ENCODE measurements at places on chromosomes 5 and 9. TPM values are rescaled to one million over a fixed set of nuclear protein-coding genes. Genes with fewer than 3 reads are reported as not detected.
A peak's percentile ranks its signal among the peaks of the same experiment; 100 is the strongest.

Gene C5orf46
- total RNA-seq: not detected

Gene ADCY2
- total RNA-seq: not detected

Gene CCL28
- 15.1 TPM for total RNA-seq

Gene ZNF484
- total RNA-seq: 14.4 TPM

Gene SLCO6A1
- total RNA-seq: not detected

Gene PCDHB15
- not detected for total RNA-seq

- no peak for DNase-seq
- H3K36me3 ChIP-seq: no peaks in the 10 kb centered on the region
- H3K27me3 ChIP-seq: no peaks in the 10 kb centered on the region
- no peak overlapping the region for H3K27ac ChIP-seq
- H3K4me3 ChIP-seq: no peak overlapping the region
Measured at GRCh38 chr9:31210978-31211570, 1173.4 kb upstream of the ACO1 start.

GRCh38 chr5:174189654-174190541, 144.4 kb downstream of the NSG2 start:
- no peak overlapping the region for H3K4me3 ChIP-seq
- H3K36me3 ChIP-seq: no peaks in the 10 kb centered on the region
- H3K27me3 ChIP-seq: no peaks in the 10 kb centered on the region
- no peak for DNase-seq
- no peaks in the 10 kb centered on the region for H3K4me1 ChIP-seq
- no peak overlapping the region for H3K27ac ChIP-seq

DNA sequence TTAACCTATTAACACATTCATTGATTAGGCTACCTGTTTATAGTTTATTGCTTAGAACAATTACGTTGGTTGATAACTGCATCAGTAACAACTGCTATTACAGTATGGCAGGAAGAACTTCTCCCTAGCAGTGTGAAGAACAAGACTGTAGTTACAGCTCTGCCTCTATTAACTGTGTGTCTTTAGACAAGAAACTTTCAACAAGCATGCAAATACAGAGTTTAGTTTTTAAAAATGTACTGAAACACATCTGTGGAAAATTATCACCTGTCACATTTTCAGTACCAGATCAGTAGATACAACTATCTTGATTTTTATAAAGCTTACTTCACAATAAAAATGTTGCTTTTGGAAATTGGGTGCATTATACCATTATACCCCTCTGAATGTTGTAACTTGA, 22.2 kb downstream of the ELL2 start:
- peaks cover 6% of the 10 kb centered on the region for H3K36me3 ChIP-seq
- DNase-seq: no peak
- H3K4me1 ChIP-seq: peaks cover 2% of the 10 kb centered on the region
- no peak overlapping the region for H3K27ac ChIP-seq
- H3K27me3 ChIP-seq: no peaks in the 10 kb centered on the region
- no peak overlapping the region for H3K4me3 ChIP-seq

- H3K36me3 ChIP-seq: peaks cover 40% of the 10 kb centered on the region
- peak overlapping the region; percentile 85 for H3K4me3 ChIP-seq
- no peak for DNase-seq
- H3K27me3 ChIP-seq: peaks cover 4% of the 10 kb centered on the region
- peak overlapping the region; percentile 48 for H3K27ac ChIP-seq
Measured at GRCh38 chr5:140345919-140346347, 470 bp downstream of the HBEGF start.

DNA sequence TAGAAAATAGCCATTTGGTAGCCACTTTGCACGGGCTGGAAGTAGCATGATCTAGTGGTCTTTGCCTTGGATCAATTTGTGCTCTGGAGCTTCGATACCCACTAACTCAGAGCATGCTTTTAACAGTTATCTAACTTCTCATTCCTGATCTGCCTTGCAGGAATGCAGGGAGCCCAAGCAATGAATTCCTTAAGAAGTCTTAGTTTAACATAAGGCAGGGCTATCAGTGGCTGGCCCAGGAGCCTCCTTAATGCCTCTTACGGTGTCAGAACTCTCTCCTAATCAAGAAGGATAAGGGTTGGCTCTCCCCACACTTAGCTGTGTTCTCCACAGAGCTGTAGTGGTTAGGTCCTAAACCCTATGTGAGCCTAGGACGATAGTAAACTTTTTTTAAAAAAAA, 95.8 kb upstream of the TBCA start:
- DNase-seq: no peak
- no peaks in the 10 kb centered on the region for H3K4me1 ChIP-seq
- H3K27ac ChIP-seq: no peak overlapping the region
- H3K27me3 ChIP-seq: no peaks in the 10 kb centered on the region
- H3K36me3 ChIP-seq: no peaks in the 10 kb centered on the region
- H3K4me3 ChIP-seq: no peak overlapping the region

DNA sequence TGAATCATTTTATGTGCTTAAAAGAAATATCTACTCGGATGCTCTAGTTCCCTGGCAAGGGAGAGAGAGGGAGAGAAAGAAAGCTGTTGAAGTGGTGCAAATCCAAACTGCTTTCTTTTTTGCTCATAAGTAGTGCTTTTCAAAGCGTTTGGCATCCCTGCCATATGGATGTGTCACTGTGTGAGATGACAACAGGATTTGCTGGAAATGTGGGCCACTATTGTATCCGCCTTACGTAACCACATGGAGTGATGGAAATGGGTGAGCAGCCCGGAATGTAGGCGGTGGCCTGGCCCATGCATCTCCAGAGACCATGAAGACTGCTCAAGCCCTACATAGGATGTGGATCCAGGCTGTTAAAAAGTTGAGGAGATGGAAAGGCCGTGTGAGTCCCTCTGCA, 30.8 kb downstream of the TJP2 start:
- DNase-seq: no peak
- no peaks in the 10 kb centered on the region for H3K36me3 ChIP-seq
- no peak overlapping the region for H3K4me3 ChIP-seq
- H3K27me3 ChIP-seq: no peaks in the 10 kb centered on the region

- no peaks in the 10 kb centered on the region for H3K4me1 ChIP-seq
- H3K36me3 ChIP-seq: no peaks in the 10 kb centered on the region
- H3K27ac ChIP-seq: no peak overlapping the region
- DNase-seq: no peak
- H3K4me3 ChIP-seq: no peak overlapping the region
Measured at GRCh38 chr5:180389252-180390101, 36.3 kb upstream of the GFPT2 start.

- H3K36me3 ChIP-seq: no peaks in the 10 kb centered on the region
- no peak for DNase-seq
- no peak overlapping the region for H3K27ac ChIP-seq
Measured at GRCh38 chr9:114525513-114525912, 20.2 kb upstream of the WHRN start.

DNA sequence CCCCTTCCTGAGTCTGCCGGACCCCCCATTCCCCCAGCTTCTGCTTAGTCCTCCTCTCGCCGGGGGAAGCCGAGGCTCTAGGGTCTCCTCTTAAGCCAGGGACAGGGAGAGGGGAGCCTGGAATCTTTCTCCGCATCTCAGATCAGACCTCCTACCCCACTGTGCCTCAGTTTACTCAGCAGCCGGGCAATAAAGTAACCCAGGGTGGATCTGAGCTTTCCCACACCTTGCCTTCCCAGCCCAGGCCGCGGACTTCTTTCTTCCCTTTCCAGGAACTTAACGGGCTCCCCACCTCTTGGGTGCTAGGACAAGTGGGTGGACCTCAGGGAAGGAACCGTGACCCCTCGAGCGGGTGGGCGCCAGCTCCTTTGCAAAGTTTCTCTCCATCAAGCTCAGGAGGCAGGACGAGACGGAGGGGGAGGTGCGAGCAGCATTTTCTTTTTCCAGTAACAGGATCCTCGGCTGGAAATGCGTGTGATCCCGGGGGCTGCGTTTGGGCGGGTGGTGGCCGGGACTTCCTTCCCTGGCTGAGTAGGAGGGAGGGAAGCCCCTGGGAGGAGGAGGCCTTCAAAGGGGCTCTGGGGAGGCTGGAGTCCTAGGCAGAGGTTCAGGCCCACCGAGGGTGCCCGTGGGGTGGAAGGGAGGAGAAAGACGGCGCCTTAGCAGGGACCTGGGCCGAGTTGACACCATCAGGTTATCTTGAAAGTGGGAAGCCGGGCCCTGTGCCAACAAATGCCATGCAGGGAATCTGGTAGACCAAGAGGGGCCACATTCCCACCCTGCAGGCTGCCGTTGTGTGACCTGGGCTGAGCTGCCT, 795 bp downstream of the DAB2IP start:
- DNase-seq: no peak
- peaks cover 4% of the 10 kb centered on the region for H3K4me1 ChIP-seq
- no peaks in the 10 kb centered on the region for H3K36me3 ChIP-seq
- peak overlapping the region; percentile 46 for H3K27ac ChIP-seq

- H3K4me3 ChIP-seq: no peak overlapping the region
- no peaks in the 10 kb centered on the region for H3K27me3 ChIP-seq
- peak; percentile 14 for DNase-seq
- H3K4me1 ChIP-seq: no peaks in the 10 kb centered on the region
Measured at GRCh38 chr9:123399803-123400378, 43.9 kb downstream of the CRB2 start.

GRCh38 chr5:96254980-96255691, 177.9 kb downstream of the PCSK1 start:
- no peak overlapping the region for H3K27ac ChIP-seq
- DNase-seq: no peak
- H3K4me3 ChIP-seq: no peak overlapping the region
- peaks cover 1% of the 10 kb centered on the region for H3K4me1 ChIP-seq

GRCh38 chr5:135034963-135035677, 1.1 kb upstream of the PITX1 start:
- peaks cover 4% of the 10 kb centered on the region for H3K36me3 ChIP-seq
- no peak for DNase-seq
- H3K27ac ChIP-seq: no peak overlapping the region
- peaks cover 29% of the 10 kb centered on the region for H3K4me1 ChIP-seq
- H3K27me3 ChIP-seq: peaks cover 75% of the 10 kb centered on the region

DNA sequence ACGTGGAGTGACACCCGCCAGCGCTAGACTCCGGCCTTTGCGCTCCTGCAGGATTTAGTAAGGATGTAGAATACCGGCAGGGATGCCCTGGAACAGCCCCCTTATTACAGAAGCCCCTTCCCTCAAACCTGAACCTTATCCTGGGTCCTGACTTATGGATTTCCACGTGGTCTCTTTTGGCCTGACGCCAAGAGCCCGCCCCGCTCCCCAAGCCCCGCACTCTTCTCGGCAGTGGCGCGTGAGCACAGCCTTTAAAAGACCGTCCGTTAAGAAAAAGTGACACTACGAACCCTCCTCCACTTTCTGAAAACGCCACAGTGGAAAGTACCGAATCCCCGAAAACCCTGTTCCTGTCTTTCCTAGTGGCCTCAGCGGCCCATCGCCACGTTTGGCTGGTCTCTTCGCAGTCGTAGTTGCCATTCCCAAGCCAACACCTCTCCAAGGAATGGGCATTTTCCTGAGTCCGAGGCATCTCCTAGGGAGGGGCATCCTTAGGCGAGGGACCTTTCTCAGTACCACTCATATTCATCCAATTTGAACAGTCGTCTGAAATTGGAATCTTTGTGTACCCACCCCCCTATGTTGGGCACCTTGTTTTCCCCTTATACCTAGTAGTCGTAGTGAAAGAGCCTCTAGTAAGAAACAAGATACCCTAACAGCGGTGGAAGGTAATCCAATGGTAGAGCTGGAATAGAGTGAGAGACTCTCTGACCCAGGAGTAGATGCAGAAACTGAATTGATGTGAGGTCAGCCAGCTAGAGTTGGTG, 732 bp upstream of the MCIDAS start:
- no peak for DNase-seq
- peak overlapping the region; percentile 13 for H3K27ac ChIP-seq
- H3K4me3 ChIP-seq: peak overlapping the region; percentile 54
- H3K4me1 ChIP-seq: peaks cover 45% of the 10 kb centered on the region
- peaks cover 1% of the 10 kb centered on the region for H3K36me3 ChIP-seq
